ENCODE measurements at places on chromosomes 3 and 15.

DNA sequence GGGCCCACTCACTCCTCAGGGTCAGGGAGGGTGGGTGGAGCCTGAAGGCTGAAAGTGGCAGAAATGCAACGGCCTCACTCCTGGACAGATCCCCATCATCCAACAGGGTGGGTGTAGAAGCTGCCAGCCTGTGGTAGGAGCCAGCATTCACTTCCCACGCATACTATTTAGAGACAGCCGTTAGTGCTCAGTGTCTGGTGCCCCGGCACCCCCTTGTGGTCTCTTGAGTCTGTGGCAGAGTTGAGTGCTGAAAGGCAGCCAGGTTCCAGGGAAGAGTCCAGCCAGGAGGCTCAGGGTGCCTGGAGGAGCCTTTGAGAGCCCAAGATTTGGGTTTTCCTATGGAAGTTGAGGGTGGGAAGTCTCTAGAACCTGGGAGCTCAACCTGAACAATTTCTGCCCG is 2.1 kb upstream of the GNAT1 start:
- DNase-seq = peak; percentile 93

- DNase-seq = no peak
These were observed 127.6 kb downstream of the TMCO5A start for GRCh38 chr15:38061856-38062649.

DNA sequence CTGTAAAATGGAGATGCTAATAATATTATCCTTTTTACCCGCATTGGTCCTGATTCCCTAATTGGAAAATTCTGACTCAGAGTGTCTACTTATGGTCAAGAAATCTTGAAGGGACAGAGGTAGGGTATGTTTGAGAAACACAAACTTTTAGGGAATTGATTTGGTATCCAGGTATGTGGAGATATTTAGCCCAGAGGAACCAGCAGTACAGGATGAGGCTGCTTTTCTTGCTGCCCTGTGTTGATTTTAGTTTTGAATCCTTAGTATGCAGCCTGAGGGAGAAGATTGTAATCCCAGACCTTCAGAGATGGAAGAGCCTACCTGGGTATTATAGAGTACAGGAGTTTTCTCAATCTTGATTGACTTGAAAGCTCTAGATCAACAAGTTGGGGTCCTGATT is 569.1 kb downstream of the PDCD6IP start:
- DNase-seq = no peak

DNA sequence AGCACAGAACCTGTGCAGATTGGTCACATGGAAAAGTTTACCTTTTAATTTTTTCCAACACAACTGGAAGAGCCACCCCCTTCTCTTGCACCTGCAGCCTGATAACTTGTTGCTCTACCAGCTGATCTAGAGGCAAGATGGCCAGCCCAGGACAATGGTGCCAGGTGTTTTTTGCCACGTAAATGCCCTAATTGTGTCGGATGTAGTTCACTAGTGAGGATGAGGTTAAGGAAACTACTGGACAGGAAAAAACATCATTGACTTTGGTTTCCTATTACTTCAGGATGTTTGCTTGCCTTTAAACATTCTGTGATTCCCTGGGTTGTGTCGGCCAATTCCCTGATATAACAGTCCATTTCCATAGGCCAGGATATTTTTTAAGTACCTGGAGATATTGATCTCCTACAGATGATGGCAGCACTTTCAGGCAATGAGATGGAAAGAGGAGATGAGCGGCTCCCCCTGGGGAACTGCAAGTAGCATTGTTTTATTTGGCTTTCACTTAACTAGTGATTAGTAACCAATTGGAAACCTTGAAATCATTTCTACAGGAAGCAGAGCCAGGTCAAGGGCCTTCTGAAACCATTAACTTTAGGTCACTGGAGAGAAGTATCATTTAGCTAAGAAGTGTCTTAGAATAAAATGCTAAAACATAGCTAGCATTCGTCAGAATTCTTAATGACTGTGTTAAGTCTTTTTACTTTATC is 72.5 kb downstream of the OSBPL10 start:
- DNase-seq = no peak

DNA sequence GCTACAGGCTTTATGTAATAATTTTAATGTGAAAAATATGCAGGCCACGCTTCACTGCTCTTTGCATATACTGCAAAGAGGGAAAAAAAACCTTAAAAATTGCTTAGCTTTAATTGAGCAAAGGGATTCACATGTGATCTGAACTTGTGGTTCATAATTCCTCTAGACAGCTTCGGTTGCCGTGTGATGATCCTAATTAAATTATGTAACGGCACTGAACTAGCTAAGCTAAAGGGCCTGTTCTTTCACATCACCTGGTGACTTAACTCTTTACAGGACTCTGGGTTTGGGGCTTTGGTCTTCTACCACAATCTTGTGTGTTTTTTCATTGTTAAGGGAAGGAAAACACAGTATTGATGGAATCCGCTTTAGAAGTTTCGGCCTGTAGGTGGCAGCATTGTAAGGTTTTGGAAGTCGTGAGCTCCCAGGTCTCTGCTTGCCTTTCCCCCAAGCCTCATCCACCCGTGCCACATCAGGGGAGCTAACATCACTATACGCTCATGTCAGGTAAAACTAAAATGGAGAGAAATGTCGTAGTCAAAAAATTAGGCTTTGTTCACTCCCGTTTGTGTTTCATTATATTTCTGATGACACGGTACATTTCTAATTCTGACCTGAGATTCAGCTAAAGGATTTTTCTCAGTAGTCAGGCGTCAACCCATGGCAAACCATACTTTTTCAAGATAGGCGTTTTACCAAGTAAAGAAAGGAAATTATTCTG is 205.6 kb upstream of the DPH6 start:
- DNase-seq = peak; percentile 58

GRCh38 chr3:5585085-5585484 is 397.6 kb downstream of the EDEM1 start:
- DNase-seq = no peak
